ENCODE measurements at places on chromosomes 2 and 18.

DNA sequence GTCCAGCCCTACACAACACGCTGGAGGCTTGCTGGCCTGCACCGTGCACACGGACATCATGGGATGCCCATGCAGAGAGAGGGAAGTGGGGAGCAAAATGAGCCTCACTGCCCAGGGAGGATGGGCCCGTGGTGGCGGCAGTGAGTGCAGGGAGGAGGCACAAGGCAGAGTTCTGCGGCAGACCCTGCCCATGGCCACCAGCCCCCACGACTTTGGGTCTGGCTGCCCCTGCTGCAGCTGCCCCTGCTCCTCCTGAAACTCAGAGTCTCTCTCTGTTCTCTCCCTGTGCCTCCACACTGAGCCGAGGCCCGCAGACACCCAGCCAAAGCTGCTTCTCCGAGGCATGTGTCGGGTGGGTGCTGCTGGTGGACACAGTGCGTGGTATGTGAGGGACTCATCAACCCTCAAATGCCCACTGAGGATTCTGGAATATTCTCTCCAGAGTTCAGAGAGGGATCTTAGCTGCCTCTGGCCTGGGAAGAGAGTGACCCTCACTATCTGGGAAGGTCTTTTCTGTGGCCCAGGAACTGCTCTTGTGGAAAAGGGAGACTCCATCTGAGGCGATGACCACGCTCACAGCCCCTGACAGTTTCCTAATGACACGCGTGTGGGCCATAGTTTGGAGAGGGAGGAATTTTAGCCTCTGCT, 45.1 kb upstream of the HPCAL1 start:
- no peak for DNase-seq

DNA sequence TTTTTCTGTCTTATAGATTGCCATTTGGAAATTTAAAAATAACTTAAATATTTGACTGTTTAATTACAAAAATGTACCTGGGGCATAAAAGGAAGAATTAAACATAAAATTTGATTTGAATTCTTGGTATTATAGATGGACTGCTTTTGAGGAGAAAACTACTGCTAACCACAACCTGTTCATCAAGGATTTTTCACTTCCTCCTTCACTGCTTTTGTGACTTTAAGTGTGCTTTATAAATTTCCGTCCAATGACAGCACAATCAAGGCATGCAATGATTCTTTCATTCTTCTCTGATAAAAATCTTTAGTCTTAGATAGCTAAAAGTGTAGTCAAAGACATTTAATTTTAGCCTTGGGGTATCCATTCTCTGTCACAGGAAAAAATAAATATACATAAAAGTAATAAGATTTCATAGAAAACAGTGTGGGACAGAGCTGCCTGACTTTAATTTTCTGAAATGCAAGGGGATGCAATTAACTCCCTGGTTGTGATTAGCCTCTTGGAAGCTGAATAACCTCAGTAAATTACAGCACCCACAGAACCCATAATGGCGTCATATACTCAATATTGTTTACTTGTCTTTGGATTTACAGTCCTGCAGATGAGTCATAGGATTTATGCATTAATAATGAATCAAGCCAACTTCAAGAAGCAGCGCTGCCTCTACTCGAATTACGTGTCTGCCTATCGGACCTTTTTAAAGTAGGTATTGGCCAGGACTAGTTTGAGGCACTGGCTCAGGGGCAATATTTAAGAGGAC, 587.9 kb downstream of the NRXN1 start:
- no peak for DNase-seq

- DNase-seq, result no peak
These were observed 271.8 kb downstream of the ZNF521 start for GRCh38 chr18:25080211-25080610.

GRCh38 chr2:78175645-78176044, 653.5 kb upstream of the LRRTM4 start:
- DNase-seq, result no peak

GRCh38 chr2:214607051-214607450, 196.2 kb downstream of the VWC2L start:
- DNase-seq, result peak; percentile 6

DNA sequence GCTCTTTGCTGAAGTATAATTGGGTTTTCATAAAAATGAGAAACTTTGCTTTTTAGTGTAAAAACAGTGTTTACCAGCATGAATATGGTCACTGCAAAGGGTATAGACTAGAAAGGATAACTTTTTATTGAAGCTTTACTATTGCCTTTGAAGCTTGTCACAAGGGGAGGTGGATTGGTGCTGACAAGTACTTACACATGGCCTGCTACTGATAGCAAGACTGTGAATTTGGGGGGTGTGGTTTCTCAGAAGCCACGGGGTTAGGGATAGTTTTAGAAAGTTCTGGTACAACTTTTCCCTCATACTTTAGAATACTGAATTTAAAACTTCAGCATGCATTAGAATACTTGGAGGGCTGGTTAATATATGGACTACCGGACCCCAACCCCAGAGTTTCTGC, 294.1 kb downstream of the SOCS6 start:
- no peak for DNase-seq

- no peak for DNase-seq
These were observed 33.6 kb downstream of the HJURP start for GRCh38 chr2:233820774-233821105.

DNA sequence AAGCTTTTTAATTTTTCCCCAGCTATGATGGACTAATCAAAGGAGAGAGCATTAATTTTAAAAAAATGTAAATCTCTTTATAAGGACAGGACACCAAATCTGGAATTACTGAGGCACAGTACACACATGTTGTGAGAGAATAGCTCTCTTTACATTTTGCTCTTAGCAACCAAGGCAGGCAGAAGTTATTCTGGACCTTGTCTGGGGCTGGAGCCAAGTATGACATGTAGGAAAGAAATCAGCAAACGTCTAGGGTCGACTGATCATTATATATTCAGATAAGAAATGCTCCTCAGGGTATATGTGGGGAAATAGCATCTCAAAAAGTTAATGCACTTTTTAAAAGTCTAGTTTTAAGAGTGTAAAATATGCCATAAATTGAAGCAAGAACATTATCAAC, 1330.0 kb upstream of the CELF4 start:
- no peak for DNase-seq

GRCh38 chr2:102437122-102437521, 14.2 kb downstream of the IL18RAP start:
- no peak for DNase-seq

GRCh38 chr2:96762529-96763311, 2.0 kb downstream of the CNNM4 start:
- no peak for DNase-seq

DNA sequence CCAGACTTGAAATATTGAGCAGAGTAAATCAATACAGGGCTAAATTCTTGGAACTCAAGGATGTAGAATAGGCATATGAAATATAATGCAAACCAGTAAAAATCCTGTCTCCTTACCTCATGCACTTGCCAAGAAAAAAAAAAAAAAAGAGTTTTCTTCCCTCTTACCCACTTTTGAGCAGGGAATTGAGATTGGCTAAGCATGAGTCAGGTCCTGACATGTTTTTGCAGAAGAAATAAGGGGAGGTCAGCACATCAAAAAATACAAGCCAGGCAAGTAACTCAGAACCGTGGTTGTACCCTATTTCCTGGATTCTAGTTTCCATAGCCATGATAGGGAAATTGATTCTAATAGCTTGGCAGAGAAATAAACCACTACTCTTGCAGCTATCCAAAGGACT, 1526.7 kb downstream of the LRP1B start:
- no peak for DNase-seq

DNA sequence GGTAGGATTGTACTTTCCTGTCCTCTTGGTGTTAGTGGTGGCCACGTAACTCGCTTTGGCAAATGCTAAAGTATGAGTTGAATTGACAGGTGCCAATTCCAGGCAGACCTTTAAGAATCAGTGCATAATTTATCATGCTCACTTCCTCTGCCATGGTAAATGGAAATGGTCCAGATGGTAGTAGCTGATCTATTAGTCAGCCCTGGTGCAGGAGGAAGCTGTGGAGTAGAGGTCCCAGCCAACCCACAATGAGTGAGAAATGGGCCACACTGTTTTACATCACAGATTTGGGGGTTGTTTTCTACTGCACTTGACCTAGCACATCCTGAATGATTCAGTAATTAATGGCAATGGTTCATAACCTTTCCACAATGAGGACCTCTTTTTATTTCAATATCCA, 104.4 kb downstream of the RGPD3 start:
- DNase-seq, result no peak

- DNase-seq, result no peak
These were observed 104.4 kb downstream of the CTIF start for GRCh38 chr18:48643262-48643661.

GRCh38 chr2:20557635-20558034, 93.3 kb downstream of the HS1BP3 start:
- DNase-seq, result no peak

DNA sequence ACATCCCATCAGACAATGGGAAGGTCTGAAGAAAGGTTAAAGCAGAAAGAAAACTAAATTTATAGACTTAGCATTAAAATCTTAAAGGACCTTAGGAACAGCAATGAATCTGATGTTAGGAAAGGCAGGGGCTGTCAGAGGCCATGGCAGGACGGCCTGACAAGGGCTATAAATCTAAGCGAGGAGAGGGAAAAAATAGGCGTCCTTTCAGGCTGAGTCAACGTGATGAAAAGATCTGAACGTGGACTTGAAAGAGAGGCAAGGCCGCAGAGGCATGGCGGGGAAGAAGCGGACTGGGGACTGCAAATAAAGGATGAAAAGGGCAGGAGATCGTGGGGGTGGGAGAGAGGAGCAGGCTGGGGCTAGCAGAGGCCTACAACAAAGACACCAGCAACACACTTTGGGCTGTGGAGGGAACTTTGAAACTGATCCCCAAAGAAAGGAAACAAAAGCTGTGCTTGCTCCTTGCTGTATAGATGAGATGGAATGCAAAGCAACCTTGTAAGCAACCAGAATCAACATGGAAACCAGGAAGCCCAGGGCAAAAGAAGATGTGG, 145.6 kb downstream of the NRP2 start:
- DNase-seq, result no peak

GRCh38 chr18:13070460-13070859, 79.3 kb downstream of the CEP192 start:
- DNase-seq, result no peak

GRCh38 chr2:136215449-136215848, 97.5 kb upstream of the CXCR4 start:
- no peak for DNase-seq

DNA sequence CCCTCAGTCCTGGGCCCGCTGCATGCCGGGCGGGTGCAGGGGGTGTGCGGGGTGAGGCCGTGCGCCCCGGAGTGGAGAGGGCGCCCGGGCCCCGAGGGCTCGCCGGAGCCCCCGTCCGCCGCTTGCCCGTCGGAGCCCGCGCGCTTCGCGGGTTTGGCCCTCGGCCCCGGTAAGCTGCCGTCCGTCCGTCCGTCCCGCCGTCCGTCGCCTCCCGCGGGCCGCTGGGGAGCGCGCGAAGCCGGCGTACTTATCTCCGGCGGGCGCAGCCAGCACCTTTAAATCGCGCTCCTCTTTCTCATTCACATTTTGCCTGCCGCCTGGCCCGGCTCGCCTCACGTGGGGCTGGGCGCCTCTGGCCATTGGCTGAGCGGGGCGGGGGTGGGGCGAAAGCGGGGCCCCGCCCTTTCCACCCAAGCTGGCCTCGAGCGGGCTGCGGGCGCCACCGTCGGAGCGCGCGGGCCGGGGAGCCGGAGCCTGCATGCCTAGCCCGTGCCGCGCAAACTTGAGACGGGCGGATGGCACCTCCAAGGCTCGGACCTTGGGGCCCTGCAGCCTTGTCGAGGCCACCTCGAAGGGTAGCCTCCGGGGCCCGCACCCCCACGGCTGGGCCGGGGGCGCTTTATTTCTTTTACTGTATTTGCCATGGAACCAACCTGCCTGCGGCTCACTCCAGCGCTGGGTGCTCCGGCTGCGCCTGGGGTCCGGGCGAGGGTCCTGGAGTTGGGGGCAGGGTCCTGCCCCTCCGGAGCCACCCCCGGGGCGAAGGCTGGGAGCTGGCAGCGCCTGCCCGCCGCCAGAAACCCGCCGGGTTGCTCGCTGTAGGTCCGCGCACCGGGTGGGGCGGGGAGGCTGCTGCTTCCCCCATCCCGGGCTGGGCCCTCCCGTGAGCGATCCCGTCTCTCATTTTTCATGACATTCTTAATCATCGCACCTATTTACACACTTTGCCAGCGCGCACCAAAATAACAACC, at the start of gene GBX2:
GBX2 (minus strand) TSS at position 277 of the 971 bp plus-strand sequence. CDS start 415 bp downstream, outside the sequence.
- DNase-seq, result peak; percentile 66

GRCh38 chr2:133937669-133938068, 316.2 kb upstream of the MGAT5 start:
- no peak for DNase-seq

DNA sequence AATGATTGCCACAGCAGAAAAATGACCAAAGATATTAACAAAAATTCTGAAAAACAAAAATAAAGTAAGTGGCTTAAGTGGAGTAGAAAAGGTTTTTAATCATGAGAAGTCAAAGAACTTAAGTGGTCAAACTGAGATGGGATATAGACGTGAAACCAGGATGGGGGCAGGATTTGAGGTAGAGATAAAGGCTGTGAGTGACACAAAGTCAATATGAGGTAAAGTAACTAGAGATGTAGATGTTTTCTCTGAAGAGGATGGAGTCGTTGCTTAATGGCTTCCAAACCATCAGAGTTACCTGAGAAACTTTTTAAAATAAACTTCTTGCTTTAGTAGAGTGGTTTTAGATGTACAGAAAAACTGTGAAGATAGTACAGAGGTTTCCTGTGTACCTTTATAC, 21.2 kb downstream of the ANKRD12 start:
- no peak for DNase-seq

GRCh38 chr18:35139517-35139916, 98.3 kb downstream of the MAPRE2 start:
- DNase-seq, result no peak

DNA sequence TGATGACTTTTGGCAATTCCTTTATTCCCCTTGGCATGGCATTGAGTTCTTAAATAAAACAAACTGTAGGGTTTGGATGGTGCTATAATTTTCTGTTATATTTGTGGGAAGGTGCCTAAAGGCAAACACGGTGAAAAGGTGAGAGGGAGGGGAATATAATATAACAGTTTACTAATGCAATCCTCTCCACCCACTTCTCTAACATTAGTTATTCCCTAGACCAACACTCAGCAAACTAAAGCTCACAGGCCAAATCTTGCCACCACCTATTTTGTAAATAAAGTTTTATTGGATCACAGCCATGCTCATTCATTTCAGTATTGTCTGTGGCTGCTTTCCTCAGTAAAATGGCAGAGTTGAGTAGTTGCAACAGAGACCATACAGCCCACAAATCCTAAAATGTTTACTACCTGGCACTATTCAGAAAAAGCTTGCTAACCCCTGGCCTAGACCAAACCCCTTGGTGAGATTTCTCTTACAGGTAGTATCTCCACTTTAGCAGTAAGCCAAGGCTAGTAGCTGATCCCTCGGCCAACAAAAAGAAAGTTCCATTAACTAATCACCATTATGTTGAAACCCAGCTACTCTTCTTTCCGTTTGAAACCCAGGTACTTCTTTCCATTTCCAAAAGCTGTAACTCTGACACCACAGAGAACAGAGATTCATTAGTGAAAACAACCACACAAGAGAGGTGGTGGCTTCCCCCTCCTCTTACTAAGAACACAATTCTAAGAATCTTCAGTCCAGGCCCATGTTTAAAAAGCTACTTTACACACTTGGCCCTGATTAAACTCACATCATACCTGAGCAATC, 136.1 kb upstream of the CHAC2 start:
- no peak for DNase-seq
